ENCODE measurements at places on chromosomes 2 and 18. TPM values are rescaled to one million over a fixed set of nuclear protein-coding genes. Genes with fewer than 3 reads are reported as not detected.

DNA sequence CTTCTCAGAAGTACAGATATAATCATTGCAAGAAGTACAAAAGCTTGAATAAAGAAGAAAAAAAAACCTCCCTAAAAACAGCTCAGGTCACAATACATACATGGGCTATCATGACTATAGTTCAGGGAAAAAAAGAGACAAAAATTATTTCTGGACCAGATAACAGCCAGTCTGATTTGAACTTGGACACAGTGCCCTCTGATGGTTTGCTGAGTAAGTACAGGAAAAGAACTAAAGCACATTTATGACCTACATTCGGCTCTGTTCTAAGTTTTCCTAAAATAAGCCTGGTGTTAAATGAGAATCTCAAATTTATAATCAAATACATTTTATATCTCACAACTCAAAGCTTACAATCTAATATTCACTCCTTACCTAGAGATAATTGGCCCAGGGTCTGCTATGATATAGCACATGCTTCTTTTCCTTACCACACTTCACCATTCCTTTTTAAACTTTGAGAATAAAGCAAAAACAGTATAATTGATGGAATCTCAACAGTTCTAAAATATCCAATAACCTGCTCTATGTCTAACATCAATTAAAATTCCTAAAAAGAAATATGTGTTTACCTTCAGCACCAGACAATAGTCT lies 81.1 kb downstream of the RAPH1 start:
- DNase-seq = no peak

- no peak for DNase-seq
Measured at GRCh38 chr18:48974304-48975119, 23.7 kb upstream of the SMAD7 start.

DNA sequence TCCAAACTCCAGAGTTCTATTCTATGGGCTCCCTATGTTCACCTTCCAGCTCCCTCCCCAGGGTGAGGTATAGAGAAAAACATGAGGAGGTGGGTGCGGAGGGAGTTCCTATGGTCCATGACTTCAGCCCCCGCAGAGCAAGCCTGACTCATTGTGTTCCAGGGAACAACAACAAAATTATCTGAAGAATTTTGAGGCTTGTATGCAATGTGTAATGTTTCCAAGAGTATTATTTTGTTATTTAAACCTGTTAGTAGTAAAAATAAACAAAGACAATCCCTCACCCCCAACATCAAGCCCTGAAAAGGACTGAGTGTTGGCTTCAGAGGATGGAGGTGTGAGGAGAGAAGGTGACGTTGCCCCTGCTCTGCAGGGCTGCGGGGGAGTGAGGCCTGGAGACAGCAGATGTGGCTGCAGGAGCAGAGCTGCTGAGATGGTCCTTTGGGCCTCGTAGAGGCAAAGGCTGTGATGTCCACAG lies 29.0 kb downstream of the LAMA3 start:
- no peak for DNase-seq

DNA sequence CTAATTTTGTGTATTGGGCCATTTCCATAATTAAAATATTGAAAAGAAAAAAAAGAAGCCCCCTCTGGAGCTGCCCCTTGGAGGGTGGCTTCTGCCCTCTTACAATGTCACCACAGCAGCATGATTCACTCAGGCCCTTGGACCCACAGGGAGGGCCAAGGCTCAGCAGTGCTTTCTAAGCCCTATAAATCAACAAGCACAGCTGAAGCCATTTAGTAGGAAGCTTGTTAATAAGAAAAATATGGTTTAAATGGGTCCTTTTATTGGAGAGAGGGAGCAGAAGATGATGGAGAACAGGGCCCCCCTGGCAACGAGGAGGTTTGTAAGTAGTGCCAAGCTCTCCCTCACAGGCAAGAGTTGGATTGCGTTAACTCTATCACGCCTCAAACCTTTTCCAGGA lies 107.6 kb upstream of the FZD7 start:
- no peak for DNase-seq

- no peak for DNase-seq
Measured at GRCh38 chr2:236193026-236193425, 24.8 kb upstream of the GBX2 start.

Gene FOXI3
- polyA plus RNA-seq = not detected

DNA sequence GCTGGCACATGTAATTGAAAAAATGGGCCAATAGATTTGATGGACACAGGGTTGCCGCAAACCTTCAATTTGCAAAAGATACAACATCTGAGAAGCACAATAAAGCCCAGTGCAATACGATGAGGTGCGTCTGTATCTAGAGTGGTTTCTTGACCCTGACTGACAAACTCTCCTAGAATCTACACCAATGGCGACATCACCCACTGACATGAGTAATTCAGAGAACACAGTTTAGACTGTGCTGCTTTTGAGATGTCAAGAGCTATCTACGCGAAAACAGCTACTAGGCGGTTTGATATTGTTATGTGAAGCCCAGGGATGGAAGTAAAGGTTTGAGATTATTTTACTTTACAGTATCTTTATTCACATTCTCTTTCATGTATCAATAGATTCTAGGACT lies 104.9 kb downstream of the EIPR1 start:
- no peak for DNase-seq

Gene GLI2
- polyA plus RNA-seq = 1.9 TPM

Gene SLC4A3
- polyA plus RNA-seq = 2.9 TPM

DNA sequence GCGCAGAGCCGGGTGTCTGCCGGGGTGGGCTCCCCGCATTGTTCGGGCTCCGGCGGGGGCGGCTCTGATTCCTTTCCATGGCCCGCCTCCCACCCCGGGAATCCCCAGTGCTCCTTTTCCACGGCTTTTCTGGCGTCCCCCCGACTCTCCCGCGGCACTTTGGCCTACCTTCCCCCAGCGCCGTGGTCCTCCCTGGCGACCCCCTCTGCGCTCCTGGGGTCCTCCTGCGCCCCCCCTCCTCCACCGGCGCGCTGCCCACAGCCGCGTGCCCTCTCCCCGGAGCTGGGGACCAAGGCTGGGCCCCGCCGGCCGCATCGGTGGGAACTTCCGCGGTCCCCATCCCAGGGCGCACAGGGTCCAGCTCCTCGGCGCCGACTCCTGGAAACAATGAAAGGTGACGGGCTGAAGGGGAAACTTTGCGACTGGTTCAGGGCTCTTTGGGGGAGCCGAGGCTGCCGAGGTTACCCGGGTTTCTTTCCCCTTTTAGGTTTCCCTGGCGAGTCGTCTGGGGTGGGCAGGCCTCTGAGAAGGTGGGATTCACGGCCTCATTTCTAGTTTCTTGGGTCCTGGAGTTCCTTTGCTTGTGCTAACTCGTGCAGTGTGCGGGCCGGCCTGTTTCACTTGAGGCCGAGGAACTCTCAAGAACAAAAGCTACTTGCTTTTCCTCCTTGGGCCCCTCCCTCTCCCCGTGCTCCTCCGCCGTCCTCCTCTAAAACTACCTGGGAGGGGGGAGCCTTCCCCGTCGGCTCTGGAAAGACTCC lies 2.2 kb downstream of the TGIF1 start:
- DNase-seq = peak; percentile 67

- no peak for DNase-seq
Measured at GRCh38 chr2:135096665-135097446, 44.8 kb downstream of the RAB3GAP1 start.

Gene TRIM43
- not detected for polyA plus RNA-seq

Gene SLC40A1
- 110 TPM for polyA plus RNA-seq

DNA sequence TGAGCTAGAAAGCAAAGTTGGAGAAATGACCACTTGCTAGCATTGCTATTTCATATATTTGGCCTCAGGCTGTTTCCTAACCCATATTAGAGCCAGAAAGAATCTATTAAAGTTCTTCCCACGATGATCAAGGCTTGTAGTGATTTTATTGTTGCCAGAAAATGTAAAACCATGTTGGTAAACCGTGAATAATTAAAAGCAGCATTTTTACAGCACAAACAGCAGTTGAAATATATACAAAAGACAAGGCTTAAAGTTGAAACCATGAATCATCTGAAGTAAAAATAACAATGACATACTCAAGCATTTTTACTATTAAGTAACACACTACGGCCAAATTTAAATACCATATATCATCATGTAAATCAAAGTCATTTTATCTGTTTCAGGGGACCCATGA lies 27.7 kb upstream of the DSC3 start:
- DNase-seq = no peak

Gene DNER
- 1.1 TPM for polyA plus RNA-seq

DNA sequence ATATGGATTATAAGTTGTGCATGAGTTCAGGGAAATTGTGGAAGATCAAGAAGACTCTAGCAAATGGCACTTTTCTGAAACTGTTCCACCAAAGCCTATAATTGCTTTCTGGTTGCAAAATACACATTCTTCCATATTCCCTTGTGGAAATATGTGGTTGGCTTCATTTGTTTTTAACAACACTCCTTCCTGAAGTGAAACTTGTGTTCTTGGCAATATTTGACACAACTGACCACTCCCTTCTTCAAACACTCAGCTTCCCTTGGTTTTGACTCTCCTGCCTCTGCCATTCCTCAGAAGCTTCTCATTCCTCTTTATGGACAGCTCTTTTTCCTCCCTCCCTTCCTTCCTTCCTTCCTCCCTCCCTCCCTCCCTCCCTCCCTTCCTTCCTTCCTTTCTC lies 192.3 kb downstream of the PMAIP1 start:
- no peak for DNase-seq

Gene RSAD2
- 1.7 TPM for polyA plus RNA-seq

Gene TSPYL6
- polyA plus RNA-seq = not detected

Gene CIB4
- not detected for polyA plus RNA-seq

DNA sequence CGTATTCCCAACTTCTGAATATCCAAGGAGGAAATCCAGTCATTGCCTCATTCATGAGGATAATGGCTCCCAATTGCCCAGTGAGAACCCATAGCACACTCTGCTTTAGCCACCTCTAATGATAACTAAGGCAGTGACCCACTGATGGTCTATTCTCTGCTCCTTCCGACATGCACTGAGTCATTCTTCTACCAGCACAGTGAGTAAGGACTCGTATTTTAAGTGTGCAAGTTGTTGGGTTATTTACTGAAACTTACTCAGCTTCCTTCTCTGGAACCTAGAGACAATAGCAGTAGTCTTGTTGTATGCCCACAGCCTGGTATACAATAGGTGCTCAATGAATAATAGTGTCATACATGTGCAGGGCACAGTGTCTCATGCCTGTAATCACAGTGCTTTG lies 81.1 kb upstream of the ZNF397 start:
- DNase-seq = no peak

DNA sequence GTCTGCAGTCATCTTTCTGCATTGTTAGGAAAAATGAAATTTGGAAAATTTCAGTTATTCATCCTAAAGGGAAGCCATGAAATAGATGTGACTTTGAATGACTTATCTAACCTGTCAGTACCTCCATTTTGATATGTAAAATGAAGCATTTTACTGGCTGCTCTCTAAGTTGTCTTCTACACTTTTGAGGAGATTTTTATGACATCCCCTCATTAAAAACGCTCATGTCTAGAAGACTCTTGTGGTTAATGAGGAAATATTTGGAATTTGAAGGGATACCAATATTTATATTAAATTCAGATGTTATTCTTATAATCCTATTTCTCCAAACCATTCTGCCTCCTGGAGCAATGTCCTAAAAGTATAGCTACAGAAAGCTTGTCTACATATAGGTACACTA lies 73.8 kb upstream of the THUMPD2 start:
- DNase-seq = no peak

Gene HDLBP
- 220 TPM for polyA plus RNA-seq

DNA sequence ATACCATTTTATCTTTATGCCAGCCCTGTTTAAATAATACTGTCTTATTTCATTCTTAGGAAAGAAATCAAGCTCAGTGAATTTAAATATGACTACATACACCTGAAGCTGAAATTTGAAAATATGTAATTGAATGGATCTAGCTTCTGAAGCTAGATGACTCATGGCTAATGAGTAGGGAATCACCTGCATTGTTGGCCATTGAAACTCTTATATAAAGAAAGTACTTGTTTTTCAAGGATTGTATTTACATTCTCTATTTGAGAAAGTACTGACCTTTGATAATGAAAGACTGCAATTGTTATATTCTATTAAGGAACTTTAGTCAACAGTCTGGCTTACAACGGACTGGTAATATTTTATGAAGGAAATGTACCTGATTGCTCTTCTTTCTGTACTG lies 346.7 kb upstream of the LRATD1 start:
- no peak for DNase-seq

Gene CCT7
- polyA plus RNA-seq = 154 TPM

Gene PMAIP1
- 0.20 TPM for polyA plus RNA-seq

- no peak for DNase-seq
Measured at GRCh38 chr2:215020283-215020682, 118.1 kb downstream of the ABCA12 start.

DNA sequence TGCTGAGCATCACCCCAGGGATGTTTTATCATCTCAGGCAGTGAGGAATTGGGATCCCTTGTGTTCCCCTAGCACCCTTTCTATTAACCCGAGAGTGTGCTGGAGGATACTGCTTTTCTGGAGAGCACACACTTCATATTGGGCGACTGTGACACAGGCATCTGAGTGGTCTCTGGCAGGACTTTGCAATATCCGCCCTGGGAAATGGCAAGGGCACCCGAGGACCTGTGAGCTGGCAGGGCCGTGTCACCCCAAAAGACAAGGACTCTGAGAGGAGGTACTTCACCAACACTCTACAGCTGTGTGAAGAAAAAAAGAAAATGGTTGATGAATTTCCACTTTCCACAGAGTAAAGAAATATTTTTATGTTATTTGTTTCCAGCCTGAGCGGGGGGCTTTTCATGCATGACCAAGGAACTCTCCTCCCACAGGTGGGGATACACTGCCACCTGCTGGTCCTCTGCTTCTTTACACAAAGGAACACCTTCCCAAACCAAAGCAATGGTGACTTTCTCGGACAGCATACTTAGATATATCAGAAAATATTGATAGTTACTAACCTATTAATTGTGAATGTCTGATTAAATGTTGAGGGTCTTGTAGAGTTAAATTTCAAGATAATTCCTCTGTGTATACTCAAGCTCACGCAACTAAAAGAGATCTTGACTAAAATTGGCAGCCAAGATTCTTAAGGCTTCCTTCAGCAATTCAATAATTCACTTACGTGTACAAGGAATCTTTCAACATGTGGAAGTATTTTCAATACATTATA lies 45.9 kb upstream of the REG3G start:
- no peak for DNase-seq

Gene UGT1A4
- polyA plus RNA-seq = not detected

- DNase-seq = no peak
Measured at GRCh38 chr2:98944775-98945174, 8.8 kb upstream of the CRACDL start.

- DNase-seq = no peak
Measured at GRCh38 chr2:151490276-151490675, 80.6 kb downstream of the RIF1 start.

Gene FAM168B
- polyA plus RNA-seq = 35.8 TPM

DNA sequence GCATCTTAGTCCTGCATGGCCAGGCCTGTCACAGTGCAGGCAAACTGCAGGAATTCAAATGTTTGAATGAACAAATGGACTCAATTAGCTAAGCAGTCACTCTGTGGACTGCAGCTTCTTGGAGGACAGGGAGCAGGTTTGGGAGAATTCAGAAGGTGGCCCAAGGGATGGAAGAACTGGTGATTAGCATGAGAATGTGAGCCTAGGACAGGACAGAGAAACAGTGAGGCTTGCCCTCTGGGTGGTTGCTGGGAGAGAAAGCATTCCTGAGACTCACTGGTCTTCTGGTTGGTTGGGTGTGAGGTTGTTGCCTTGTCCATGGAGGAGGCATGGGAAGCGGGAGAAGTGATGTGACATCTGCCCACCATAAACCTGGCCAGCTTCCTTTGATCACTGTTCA lies 13.7 kb downstream of the IL1RL2 start:
- DNase-seq = no peak
